ENCODE measurements at places on chromosomes 7 and 10.

GRCh38 chr10:9885761-9886160, 1131.9 kb upstream of the CELF2 start:
- no peak for DNase-seq

DNA sequence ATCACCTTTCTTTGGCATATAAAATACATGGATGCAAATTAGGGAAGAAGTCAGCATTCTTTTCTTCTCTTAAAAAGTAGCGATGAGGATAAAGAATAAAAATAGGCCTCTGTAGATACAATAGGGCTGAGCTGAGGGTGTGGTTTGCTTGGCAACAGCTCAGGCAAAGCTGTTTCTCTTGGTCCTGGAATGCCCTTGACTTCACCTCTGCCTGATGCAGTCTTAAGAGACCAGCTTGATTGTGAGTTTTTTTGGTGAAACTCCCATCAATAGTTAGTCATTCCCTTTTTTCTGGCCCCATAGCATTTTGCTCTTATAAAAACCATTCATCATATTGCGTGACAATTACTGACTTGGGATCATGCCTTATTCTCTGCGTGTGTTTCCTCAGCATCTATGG, 42.1 kb upstream of the MKLN1 start:
- peak; percentile 42 for DNase-seq

DNA sequence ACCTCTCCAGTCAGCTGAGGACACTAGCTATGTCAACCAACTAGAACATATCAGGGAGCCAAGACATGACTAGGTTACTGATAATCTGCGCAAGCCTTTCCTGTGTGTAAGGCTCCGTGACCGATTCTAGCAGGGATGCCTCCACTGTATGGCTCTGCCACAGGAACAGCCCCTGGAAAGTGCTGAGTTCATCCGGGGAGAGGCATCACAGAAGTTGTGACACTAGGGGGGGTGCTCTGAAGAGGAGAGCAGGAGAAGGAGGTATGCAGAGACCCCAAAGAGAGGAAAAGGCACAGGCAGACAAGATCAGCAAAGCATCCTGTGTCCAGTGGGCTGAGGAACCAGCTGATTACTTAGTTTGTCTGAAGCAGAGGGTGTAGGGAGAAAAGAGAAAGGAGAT, 13.5 kb downstream of the UPP1 start:
- DNase-seq, result no peak

DNA sequence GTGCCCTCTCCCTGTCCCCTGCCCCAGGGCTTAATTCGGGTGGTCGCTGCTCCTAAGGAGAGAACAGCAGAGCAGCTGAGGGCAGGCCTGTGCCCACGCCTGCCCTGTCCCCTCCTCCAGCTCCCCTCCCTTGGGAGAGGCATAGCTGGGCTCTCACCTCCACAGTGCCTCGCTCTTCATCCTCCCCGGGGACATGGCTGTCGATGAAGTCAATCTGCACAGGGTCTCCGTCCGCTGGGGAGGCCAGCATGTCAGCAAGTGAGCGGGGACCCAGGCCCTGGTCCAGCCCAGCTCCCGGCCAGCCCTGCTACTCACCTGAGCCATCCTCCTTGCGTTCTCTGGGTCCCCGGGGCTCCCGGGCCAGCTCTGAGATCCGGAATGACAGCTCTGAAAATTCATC, 3.8 kb upstream of the SAP25 start:
- DNase-seq, result no peak

- no peak for DNase-seq
Observed at GRCh38 chr10:65534771-65535170, 1391.1 kb upstream of the LRRTM3 start.

DNA sequence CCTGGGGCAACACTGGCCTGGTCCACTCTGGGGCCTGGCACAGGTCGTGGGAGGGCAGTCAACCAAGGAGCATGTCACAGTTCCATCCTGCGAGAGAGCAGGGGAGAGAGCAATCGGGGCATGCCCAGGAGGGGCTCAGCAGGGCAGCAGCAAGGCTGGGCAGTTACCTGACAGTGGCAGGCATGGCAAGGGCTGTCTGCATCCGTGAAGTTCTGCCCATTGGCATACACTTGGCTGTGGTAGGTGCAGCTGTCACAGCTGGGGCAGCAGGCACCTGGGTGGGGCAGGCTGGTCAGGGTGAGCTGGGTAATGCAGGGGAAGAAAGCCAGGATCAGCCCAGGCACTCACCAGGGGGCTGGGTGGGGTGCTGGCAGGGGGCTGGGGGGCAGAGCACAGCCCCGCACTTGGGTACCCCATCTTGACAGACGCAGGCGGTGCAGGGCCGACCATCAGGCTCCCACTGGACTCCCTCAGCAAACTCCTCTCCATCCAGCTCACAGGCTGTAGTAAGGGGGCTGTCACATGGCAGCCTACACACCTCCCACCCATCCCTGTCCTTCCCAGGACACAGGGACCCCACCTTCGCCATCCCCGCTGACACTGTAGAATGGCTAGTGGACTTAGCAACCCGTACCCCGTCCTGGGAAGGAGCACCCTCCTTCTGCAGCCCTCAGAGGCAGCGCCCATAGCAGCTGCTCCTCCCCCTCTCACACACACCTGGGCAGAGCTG, 17.8 kb downstream of the KCP start:
- DNase-seq, result no peak

- DNase-seq, result no peak
Observed at GRCh38 chr10:29130190-29130673, 158.6 kb upstream of the LYZL1 start.
